H7 (cell line): ENCODE measurements at places on chromosomes 7 and 10. TPM values are rescaled to one million over a fixed set of nuclear protein-coding genes. Genes with fewer than 3 reads are reported as not detected.

Gene METTL2B
- 39.5 TPM in 2 replicates for total RNA-seq

- DNase-seq, result no peak
Observed at GRCh38 chr10:24873281-24873683, 79.1 kb downstream of the PRTFDC1 start.

GRCh38 chr7:103856929-103857328, 132.5 kb downstream of the RELN start:
- no peak for DNase-seq

Gene DLD
- total RNA-seq, result 58.5 and 65.1 TPM in 2 replicates

GRCh38 chr10:61791216-61791615, 110.3 kb upstream of the ARID5B start:
- no peak for DNase-seq

Gene IL6
- 0.22 and 0.69 TPM in 2 replicates for total RNA-seq

DNA sequence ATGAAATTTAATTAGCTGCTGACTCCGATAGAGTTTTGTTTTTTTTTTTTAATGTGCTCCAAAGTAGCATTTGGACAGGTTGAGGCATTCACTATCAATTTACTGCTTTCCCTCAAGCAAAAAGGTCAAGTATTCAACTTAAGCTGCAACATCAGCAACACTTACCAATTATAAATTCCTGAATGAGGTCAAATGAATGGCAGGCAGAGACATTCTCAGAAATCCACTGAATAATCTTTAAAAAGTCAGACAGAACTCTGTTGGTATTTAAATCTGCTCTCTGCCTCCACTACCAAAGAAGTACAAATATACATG, 62.8 kb downstream of the GSAP start:
- DNase-seq, result no peak

Gene ADIRF
- total RNA-seq, result not detected in 2 replicates

Gene PNLIPRP3
- not detected in 2 replicates for total RNA-seq

Gene TMEM130
- total RNA-seq, result 0.24 and 0.37 TPM in 2 replicates

DNA sequence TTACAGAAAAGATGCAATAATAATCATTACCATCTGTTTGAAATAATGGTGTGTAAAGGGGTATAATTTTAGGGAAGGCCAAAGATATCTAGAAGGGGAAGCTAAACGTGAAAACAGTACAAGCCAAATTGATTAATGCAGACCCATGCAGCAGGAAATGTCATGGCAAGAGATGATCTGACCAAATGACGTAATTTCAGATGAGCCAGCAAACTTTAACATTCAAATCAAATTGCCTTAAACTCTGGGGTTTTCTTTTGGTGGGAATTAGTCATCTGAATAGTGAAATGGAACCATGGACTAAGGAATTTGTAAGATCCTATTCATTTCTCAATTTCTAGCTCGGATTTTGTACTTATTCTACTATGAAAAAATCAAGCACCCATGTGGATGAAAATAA, 21.4 kb upstream of the SCIN start:
- no peak for DNase-seq

DNA sequence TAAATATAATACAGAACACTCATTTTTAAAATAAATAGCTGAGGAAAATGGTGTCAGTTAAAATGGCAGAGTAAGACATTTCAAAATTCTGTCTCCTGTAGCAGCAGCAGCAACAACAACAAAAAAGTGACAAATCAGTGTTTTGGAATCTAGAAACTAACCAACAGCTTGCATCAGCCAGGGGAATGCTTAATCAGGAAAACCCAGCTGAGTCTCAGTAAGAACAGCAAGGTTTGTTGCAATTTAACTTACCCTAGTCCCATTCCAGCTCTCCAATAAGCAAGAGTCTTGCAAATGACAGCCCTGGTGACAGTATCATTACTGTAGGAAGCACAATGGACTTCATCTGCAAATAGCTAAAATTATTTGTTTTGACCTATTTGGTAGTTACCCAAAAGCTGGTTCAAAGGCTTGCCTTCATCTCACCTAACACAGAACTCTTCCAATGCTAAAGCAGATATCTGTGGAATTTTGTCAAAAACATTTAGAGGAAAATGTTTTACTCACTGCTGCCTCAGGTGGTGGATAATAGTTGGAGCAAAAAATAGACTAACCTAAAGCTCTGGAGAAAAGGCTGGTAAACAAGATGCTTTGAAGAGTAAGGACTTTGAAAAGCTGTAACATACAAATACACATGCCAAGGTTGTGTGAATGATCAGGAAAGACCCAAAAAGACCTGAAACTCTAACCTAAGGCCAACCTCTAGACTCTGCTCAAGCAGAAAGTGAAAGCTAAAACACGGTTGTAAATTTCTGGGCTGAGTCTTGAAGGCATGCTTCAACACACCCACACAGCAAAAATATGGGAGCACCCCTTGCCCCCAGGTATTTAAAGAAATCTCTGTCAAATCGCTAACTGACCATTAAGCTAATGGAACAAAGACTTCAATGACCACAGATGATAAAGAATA, 9.9 kb upstream of the ARHGAP22 start:
- no peak for DNase-seq

Gene PAPOLB
- total RNA-seq, result 0.14 TPM in 1 of 2 replicates, not detected in the other

- DNase-seq, result no peak
Observed at GRCh38 chr10:59945991-59946390, 39.6 kb upstream of the CCDC6 start.

DNA sequence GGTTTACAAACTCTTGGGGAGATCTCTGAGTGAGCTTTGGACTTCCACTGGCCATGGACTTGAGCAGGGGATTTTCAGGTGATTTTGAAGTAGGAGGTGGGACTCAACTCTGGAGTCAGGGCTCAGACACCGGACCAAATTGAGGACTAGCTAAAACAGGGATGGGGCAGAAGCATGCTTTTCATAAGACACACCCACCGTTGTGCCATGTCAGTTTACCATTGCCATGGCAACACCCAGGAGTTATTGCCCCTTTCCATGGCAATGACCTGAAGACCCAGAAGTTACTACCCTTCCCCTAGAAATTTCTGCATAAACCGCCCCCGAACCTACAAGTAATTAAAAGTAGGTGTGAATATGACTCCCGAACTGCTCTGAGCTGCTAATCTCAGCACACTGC, 320.7 kb downstream of the GRID1 start:
- DNase-seq, result no peak

GRCh38 chr7:73622909-73623797, 1.2 kb downstream of the MLXIPL start:
- DNase-seq, result peak; percentile 96

DNA sequence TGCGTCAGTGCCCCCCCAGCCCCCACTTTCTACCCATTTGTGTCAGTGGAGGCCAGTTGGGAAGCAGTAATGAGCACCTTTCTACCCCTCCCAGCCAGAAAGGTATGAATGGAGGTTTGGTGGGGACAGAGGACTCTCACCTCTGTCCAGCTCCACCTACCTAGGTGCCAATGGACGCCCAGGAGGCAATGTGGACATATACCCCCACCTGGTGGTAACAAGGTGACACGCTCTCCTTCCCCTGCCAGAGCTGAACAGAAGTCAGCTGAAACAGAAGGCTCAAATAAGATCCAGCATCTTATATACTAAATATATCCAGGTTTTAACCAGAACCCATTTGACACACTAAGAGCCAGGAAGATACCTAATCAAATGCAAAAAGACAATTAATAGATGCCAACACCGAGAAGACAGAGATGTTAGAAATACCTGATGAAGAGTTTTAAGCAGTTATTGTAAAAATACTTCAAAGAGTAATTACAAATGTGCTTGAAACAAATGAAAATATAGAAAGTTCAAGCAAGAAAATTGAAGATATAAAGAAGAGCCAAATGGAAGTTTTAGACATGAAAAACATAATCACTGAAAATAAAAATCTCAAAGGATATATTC, 18.4 kb upstream of the SORCS3 start:
- peak; percentile 82 for DNase-seq

Gene TAS2R4
- total RNA-seq, result 0.17 and 0.63 TPM in 2 replicates

Gene KIF11
- total RNA-seq, result 44.2 and 59.1 TPM in 2 replicates

- no peak for DNase-seq
Observed at GRCh38 chr10:106387063-106387462, 777.4 kb downstream of the SORCS1 start.

Gene SPDYE16
- not detected in 2 replicates for total RNA-seq

Gene SRPK2
- total RNA-seq, result 28.4 and 36.6 TPM in 2 replicates

GRCh38 chr7:130037703-130038102, 13.5 kb downstream of the ZC3HC1 start:
- DNase-seq, result no peak

- DNase-seq, result no peak
Observed at GRCh38 chr7:134640842-134641715, 5.6 kb upstream of the BPGM start.

DNA sequence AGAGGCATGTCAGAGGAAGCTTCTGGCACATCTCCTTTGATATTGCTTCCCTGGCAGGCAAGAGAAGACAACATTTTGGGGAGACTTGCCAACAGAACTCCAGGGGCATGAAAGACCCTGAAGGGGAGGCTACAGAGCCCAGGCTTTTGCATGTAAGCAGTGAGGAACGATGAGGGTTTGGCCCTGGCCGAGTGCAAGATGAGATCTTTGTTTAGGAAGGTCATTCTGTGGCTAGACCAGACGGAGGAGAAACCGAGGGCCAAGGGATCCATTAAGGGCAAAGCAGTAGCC, 3.8 kb downstream of the SVIL start:
- DNase-seq, result no peak

Gene CPA4
- total RNA-seq, result not detected in 2 replicates

GRCh38 chr10:68856352-68856751, 29.0 kb downstream of the STOX1 start:
- no peak for DNase-seq

DNA sequence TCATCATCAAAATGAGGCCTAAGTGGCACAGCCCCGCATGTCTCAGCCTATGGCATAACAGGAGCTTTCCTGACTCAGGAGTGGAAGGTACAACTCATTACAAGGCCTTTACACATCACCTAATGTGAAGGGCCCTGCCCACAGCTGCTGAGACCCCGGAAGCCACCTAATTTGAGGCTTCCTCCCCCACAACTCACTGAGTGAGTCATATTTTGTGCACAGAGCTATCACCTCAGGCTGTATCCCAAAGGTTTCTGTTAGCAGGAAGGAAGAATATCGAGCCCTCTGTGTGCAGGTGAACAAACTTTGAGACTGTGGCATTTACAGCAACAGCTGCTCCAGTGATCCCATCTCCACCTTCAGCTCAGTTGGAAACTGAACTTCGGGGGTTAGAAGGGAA, 20.6 kb downstream of the HTR5A start:
- no peak for DNase-seq

GRCh38 chr7:156472267-156472666, 168.3 kb upstream of the RNF32 start:
- no peak for DNase-seq

Gene ANKRD7
- total RNA-seq, result not detected in 2 replicates

GRCh38 chr10:20898866-20899535, 1.9 kb upstream of the NEBL start:
- no peak for DNase-seq

- DNase-seq, result no peak
Observed at GRCh38 chr10:30579574-30579973, 50.0 kb downstream of the LYZL2 start.

- peak; percentile 37 for DNase-seq
Observed at GRCh38 chr7:31663072-31663471, 23.9 kb upstream of the PPP1R17 start.

DNA sequence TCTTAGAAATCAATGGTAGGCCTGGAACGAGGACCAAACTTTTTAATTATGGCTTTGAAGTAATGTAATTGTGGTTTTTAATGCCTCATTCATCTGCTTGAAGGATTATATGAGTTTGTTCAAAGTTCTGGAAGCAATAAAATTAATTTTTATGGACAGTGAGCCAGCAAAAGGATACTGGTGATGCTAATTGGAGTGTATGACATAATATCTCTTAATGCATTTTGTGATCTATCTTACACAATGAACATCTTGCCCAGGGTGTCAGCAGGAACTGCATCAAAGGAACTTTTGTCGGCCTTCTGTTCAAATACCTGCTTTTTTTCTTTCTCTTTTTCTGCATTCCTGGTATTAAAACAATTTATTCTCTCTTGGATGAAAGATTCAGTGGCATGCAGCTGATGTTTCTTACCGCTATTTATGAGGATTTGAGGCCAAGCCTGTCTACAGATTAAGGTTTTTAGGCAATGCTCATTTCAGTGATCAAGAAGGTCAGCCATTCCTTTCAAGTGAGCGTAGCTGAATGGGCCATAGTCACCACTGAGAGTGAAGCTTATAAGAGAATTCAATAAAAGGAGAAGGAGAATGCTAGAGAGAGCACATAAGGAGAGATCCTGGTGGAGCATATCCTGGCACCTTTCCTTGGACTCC, 974.8 kb downstream of the SORCS3 start:
- no peak for DNase-seq

- DNase-seq, result no peak
Observed at GRCh38 chr7:1554333-1555045, 1.5 kb downstream of the TMEM184A start.

Gene KCP
- 2.5 and 3.4 TPM in 2 replicates for total RNA-seq

DNA sequence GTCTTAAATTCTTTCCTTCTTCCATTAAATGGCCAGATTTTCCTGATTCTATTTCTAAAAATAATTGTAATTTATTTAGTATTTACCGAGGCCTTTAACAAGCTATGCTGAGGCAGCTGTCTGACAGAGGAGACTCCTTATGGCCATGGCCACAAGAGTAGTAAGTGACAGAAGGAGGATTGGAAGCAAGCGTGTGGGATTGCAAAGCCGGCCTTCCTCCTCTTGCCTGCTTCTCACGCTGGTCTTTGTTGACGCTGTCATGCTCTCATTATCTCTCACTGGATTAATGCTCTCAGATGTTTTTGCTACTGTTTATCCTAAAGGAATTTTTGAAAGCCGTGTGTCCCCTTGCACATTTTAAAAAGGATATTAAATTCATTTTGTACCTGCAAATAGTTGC, 546.3 kb downstream of the SDK1 start:
- DNase-seq, result no peak

- no peak for DNase-seq
Observed at GRCh38 chr7:139246905-139247304, 15.9 kb downstream of the UBN2 start.

DNA sequence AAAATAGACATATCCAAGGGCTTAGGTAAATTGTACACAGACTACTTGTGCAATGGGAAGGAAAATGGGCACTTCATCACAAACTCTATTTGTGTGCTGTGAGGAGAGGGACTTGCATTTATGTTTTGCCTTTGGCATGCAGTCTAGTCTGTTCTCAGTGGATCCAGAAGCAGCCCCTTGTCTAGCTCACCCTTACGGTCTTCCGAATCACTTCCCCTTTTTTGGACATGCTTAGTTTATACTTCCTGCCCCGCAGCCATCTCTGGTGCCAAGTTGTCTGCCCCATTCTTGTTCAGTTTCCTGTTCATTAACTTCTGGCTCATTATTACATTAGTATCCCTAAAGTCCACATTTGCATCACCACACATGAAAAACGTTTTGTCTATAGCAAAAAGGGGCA, 161.6 kb downstream of the NRCAM start:
- DNase-seq, result no peak

- no peak for DNase-seq
Observed at GRCh38 chr10:10873289-10873688, 144.4 kb upstream of the CELF2 start.

- no peak for DNase-seq
Observed at GRCh38 chr10:90227217-90227656, 525.8 kb downstream of the KIF20B start.

Gene PCBD1
- 41.1 and 51.1 TPM in 2 replicates for total RNA-seq
